ENCODE measurements at places on chromosomes 6 and 20.

- DNase-seq, result no peak
These were observed 5.5 kb downstream of the ADRM1 start for GRCh38 chr20:62308102-62308822.

DNA sequence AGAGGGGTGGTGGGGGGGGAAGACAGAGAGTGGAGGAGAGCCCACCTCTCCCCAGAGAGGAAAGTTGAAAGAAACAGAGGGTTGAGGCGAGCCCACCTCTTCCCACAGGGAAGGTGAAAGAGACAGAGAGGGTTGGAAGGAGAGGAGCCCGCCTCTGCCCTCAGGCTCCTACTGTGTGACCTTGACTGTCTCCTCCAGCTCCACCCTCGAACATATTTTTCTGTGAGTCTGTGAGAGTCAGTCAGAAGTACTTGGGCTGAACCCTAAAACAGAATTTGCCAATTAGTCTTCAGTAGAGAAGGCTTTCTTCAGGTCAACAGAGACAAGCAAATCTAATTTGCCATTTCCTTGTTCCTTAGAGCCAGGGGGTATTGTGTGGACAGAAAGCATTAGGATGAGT, 153.7 kb upstream of the SNX9 start:
- DNase-seq, result no peak

DNA sequence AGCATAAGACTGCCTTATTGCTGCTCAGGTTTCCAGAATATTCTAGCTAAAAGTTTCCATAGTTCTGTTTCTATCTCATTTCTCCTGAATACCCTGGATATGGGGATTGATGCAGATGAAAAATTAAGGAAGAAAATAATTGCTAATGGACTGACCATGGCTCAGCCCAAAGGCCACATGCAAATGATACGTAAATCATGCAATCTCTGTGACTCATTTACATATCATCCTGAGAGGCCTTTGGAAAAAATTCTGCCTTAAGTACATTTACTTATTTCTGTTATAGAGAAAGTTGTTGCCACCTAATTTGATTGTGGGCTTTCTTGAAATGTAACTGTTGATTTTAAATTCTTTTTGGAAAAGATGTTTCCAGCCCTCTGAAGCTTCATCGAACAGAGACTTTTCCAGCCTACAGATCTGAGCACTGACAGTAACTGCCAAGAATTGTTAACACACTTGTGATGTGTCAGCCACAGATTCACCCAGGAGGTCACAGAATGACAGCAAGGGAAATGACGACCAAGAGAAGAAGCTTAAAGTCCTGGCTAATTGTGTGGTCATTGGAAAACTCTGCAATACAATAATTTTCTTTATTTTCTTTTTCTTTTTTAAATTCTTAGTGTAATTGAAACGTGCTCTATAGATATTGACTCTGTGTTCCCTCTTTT, 174.8 kb downstream of the DOK5 start:
- DNase-seq, result no peak

DNA sequence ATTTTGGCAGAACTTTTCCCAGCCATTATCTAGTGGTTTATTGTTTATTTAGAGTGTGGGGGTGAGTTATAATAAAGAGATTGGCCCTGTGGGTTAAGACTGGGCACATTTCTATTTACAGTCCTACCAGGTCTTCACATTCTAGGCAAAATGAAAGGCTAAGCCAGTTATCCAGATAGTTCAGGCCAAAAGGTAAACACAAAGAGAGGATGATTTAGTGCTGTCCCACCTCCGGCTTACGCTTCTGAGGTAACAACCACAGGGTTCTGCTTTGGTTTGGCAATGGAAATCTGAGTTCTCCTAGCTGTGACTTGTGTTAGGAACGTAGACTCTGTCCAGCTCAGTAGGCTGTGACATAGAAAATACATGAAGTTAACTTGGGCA, 50.3 kb upstream of the PTPRK start:
- DNase-seq, result no peak

DNA sequence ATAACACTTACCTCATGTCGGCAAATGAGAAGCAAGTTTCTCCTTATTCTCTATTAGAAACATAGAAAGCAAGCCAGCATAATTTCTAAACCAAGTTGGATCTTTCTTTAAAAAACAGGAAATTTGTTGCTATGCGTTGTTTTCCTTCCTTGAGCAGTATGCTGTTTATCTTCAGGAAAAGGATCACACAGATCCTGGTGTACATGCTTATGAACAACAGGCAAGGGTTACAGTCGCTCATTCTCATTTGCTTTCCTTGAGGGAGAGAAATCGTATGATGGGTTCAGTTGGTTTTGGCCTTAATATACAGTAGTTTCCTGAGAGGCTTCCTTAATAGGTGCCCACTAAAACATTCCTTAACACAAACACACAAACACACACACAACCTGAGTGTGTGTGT, 118.8 kb downstream of the FYN start:
- no peak for DNase-seq

DNA sequence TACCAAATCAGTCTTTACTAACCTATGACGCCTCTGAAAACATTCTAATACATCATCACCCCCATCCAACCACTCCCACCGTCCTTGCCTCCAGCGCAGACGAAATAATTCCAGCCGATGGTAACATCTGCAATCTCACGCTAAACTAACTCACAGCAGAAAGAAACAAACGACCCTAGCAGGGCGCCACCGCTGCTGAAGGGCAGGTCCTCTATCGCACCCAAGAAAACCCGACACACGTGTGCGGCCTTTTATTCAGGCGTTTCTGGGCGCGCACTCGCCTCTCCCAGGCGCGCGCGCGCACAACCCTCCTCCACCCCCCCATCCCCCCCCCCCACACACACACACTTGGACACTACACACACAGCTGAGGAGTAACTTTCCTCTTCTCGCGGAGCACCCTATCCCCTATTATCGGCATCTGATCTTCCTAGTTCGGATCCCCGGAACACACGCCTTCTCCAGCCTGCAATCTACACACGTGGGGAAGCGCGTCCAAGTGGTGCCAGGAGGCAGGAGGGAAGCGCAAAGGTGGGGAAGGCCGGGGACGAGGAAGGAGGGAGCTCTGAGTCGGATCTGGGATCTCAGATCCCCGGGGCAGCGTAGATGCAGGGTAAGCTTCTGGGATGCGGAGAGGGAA, 1.4 kb downstream of the GFOD1 start:
- peak; percentile 32 for DNase-seq

GRCh38 chr6:139686308-139686707, 311.9 kb upstream of the CITED2 start:
- no peak for DNase-seq

DNA sequence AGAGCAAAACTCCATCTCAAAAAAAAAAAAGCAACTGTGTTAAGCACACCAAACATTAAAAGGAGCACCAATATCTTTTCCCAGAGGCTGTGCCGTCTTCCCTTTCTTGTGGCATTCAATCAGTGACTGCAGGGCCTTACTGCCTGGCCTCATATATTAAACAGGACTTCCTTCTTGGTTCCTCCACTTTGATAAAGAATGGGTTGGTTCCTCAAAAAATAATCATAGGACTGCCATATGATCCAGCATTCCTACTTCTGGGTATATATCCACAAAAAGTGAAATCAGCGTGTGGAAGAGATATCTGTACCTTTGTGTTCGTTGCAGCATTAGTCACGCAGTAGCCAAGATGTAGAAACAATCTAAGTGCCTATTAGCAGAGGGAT, 40.3 kb upstream of the GFOD1 start:
- no peak for DNase-seq

DNA sequence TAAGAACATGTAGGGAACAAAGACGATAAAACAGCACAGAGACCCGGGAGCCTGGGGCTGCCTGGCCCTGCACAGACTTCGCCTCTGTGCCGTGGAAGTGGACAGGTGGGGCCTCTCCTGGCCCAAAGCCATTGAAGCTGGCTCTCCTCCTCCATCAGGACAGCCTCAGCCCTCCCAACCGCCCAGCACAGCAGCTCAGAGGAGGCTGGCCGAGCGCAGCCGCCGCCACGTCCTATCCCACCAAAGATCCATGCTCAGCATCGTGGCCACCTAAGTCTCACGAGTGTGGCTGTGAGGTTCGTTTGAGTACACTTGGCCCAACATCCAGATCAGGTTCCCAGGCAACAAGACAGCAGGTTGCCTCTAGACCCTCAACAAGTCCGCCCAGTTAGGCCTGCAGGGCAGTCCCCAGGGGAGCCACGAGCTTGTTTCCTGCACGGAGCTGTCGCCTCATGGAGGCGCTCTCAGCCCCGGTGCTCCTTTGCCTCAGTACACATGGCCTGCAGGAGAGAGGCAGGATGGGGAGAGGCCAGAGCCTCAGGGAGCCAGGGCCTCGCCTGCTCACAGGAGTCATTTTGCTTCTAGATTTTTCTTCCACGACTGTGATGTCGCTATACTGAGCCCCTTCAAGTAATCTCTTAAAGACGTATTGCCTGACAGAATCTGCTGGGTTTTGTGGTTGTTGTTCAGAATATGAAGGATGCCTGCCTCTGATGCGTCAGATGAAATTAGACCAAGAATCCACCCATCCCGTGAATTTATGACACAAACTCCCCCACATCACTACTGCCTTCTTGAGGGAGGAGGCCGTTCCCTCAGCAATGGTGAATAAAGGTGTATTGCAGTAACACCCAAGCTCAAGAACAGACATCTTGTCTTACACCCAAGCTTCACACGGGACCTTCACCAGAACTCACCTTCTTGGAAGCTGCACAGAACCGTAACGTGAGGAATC, 102.7 kb downstream of the RNASET2 start:
- DNase-seq, result peak; percentile 34

DNA sequence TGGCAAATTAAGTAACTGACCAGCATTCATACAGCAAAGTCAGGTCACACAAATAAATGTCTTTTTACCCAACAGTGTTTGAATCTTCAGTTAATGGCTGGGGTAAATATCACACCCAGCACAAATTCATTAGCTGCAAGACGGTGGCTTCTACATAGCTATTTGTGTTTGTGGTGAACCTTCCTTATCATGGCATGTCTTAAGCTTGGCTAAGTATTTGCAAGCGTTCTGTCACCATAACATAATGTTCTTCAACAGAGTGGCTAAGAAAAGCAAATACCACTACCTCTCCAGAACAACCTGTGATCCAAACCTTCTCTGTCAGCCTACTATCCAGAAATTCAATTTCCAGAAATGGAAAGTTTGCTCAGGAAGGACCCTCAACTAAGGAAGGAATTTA, 255.6 kb upstream of the TAB2 start:
- no peak for DNase-seq

DNA sequence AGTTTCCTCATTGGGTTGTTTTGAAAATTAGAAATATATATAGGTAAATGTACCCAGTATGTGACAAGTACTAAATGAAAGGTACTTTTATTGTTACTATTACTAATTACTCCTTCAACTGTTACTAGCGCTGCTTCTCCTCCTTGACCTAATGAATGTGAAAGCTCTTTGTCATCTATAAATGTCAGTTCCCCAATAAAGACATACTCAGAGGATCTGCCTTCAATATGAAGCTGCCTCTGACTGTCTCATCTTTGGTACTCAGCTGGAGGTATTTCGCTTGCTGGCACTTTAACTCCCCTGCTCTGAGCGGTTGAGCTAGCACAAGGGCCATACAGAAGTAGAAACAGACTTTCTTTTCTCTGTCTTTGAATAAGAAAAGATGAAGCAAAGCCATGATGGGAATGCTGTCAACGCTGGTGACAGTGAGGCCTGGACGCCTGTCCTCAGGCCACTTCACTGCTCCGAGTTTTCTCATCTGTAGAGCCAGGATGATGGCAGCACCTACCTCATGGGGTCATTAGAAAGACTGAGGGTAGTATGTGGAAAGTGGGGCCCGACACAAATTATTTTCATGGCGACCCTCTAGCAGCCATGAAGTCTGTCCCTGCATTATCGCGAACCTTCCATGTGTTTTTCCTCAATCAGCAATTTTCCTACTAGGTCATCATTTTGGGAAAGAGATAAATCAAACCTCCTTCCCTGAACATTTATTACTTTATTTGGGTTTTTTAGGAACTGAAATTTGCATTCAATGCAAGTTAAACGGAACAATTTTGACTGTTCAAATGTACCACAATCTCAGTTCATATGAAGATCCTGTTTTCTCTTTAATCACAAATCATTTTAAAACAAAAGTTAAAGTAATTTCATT, 55.9 kb upstream of the SNX9 start:
- no peak for DNase-seq

GRCh38 chr6:151070631-151071051, 169.1 kb upstream of the AKAP12 start:
- no peak for DNase-seq

DNA sequence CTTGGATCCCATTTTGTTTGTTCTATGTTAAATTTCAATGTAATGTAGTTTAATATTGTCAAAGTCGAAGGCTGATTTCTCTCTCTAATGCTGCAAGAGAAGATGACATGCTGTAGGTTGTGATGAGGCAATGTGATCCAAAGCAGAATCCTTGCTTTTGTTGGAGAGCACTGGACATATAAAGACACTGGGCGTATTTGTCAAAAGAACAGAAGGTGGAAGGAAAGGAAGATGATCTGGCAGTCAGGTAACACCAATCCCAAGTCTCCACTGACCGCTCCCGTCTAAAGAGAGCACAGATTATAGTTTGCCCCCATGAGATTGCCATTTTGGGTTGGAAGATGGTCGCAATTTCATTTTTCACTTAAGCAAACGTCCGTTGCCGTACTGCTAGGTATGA, 935 bp upstream of the RFX6 start:
- DNase-seq, result no peak

GRCh38 chr6:74182992-74183391, 487.0 kb downstream of the CD109 start:
- DNase-seq, result no peak

- no peak for DNase-seq
These were observed 161.6 kb downstream of the ZDHHC14 start for GRCh38 chr6:157542414-157543160.

DNA sequence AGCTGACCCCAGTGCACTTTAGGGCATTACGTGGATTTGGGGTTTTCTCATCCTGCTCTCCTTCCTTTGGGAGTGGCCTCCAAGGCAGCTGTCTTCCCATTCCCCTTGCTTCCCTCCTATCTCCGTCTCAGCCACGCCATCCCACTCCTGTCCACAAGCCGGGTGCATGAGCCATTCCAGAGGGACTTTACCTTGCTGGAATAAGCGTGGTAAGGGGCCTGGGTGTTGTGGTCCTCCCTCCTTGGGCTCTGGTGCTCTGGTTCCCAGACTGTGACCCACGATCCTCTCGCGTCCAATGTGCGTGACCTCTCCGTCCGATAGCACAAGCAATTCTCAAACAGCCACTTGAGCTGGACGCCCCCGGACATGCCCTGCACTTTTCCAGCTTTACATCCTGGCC, 60.6 kb upstream of the NKX2-2 start:
- no peak for DNase-seq

GRCh38 chr6:10383331-10384090, 31.4 kb downstream of the TFAP2A start:
- peak; percentile 49 for DNase-seq

GRCh38 chr6:133240511-133241085, 559 bp upstream of the EYA4 start:
- DNase-seq, result peak; percentile 58

GRCh38 chr6:71602385-71603007, 283.9 kb upstream of the RIMS1 start:
- no peak for DNase-seq

DNA sequence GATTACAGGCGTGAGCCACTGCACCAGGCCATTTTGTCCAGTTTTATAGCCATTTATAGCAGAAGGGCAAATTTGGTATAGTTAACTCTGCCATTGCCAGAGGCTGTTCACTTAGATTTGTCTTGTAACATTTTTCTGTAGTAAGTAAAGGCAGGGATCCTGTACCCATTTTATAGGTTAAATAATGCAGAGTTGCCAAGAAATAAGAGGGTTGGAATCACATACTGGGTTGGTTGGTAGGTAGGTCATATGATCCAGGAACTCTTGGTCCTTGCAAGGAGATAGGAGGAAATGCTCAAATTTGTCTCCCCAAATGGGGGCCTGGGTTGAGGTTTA, 68.1 kb downstream of the SHLD1 start:
- no peak for DNase-seq

Measured in WTC11 (cell line).